NCI-H69 (cell line): ENCODE measurements at places on chromosomes 1 and 21.

DNA sequence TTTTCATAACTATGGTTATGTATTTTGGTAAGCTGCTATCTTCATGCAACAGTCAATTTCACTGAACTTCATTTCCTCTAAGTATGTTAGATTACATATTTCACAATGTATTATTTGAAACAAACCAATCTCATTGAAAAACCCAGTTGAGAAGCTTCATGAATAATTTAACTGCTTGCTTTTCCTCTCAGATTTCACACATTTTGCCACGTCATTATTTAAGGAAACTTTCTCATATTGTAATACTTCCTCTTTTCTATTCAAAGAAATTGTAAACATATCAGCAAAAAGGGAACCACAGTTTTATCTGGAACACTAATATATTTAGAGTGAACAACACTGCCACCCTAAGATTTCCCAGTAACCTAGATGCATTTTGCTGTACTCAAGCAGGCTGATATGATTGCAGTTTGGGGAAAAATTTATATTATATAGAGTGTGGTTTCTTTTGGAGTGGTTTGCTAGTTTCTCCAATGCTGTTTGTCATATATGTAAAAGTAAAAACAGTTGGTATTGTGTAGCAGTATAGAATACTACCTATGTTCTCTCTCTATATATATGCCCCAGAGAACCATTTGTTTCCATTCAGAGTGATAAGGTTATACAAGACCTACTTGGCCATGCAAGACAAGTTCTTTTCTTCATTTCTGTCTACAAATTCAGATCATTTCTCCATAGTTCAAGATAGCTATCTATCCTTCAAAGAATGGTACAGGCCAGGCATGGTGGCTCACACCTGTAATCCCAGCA lies 28.4 kb upstream of the AHCTF1 start:
- DNase-seq, result no peak

DNA sequence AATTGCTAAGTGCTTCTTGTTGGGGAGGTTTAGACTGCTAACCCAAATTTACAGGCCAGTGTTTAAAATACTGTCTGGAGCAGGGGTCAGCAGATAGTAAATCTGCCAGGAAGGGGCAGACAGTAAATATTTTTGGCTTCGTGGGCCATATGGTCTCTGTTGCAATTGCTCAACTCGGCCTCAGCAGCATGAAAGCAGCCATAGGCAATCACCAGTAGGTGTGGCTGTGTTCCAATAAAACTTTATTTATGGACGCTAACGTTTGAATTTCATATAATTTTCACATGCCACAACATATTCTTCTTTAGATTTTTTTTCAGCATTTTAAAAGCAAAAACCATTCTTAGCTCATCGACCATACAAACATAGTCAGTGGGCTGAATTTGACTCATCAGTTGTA lies 172.7 kb downstream of the BRINP2 start:
- DNase-seq, result peak; percentile 28

DNA sequence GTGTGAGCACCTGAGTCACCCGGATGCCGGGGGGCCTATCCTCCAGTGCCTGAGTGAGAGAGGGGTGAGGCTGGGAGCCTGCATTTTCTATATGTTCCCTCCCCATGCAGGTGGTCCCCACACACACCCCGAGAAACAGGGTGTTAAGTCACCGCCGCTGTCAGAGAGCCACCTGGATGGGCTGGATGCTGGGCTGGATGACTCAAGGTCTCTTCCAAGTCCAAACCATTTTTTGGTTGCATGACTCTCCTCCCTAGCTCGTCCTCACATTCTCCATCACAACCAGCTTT lies 2.9 kb upstream of the UMODL1 start:
- no peak for DNase-seq

- DNase-seq, result no peak
These were observed 54.2 kb downstream of the PTPRU start for GRCh38 chr1:29290414-29290985.

DNA sequence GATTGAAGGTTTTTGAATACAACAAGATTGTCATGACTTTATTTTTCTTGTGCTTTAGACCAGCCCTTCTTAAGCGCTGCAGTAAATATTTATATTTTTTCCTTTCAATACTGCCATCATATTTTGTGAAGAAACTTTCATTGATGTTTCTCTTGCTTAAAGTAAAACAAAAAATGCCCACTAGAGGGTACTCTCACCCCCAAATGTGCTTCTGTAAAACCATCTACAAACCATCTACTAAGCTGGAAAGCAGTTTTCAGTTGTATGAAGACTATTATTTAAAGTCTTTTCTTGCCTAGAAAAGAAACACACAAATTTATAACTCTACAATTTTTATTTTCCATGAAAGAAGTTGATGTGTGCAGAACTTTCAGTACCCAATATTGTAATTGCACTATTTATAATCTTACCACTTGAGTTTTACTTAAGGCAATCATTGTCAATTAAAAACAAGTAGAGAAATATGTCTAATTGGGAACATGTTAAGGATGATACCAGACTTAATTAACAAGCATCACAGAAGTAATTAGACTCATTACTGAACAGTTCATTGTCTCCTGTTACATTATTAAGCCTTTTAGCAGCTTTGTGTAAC lies 10.7 kb downstream of the LEPR start:
- DNase-seq, result peak; percentile 36

DNA sequence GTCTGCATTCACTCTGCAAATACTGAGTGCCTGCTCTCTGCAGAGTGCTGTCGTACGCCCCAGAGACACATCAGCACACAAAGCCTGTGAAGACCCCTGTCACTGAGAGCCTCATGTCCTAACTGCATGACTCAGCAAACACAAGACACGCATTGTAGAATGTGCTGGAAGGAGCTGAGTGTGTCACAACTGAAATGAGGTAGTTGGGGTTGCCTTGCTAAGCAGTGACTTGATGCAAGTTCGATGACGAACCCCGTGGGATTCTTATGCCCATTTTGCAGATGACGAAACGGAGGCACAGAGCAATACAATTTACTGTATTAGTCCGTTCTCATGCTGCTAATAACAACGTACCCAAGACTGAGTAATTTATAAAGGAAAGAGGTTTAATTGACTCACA lies 65.1 kb downstream of the RIPK4 start:
- DNase-seq, result no peak

DNA sequence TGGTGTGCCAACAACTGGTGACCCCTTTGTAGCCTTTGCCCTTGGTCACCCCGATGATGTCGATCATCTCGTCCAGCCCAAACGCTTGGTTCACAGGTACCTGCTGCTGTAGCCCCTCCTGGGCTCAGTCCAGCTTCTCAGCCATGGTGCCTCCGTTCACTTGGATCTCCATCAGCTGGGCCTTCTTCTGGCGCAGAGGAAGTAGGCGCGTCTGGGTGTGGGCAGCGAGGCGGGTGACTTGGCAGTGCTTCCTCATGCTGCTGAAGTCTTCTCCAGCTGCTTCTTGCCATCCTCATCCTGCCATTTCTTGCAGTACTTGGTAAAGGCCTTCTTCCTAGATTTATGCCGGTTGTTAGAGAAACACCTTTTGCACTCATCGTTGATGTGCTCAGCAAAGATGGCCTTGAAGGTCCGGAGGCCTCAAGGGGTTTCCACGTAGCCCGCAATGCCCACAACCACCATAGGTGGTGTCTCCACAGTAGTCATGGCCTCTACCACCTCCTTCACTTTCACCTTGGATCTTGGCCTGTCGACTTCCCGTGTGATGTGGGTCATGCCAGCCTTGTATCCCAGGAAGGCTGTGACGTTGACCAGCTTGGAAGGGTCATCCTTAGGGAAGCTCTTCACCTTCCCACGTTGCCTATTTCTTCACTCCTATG lies 13.0 kb downstream of the DOP1B start:
- no peak for DNase-seq

DNA sequence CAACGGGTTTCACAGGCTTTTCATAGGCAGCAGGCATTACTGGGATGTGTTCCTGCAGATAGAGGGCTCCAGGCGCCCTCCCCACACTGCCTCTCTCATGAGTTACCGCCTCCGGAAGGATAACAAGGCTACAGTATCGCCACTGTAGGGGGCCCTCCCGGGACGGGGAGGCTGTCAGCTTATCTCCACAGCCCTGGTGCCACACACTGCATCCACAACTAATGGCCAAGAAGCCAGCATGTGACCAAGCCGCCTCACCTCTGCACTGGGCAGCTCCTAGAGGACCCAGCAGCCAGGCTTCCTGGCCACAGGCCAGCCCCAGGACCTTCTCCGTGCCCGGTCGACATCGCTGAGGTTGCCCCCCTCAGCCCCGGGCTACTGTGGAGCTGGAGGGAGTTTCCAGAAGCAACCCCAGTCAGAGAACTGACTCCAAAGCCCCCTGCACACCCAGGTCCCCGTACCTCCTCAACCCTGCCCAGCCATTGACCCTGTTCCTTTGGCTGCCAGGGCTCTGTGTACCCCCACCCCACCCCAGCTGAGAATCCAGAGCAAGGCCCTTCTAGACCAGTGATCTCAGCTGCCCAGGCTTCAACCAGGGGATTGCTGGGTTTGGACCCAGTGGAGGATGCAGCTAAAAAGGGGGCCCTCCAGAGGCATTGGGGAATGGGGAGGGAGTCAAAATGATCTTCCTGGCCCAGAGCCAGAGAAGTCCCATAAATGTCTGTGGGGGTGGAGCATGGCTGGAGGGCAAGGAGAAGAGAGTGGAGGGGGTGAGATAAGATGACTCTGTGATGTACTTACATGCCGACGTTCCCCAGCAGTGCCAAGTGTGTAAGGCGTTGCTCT lies 45.0 kb downstream of the NEK2 start:
- peak; percentile 88 for DNase-seq

- peak; percentile 26 for DNase-seq
These were observed 11.2 kb upstream of the CAPN2 start for GRCh38 chr1:223700942-223701637.

DNA sequence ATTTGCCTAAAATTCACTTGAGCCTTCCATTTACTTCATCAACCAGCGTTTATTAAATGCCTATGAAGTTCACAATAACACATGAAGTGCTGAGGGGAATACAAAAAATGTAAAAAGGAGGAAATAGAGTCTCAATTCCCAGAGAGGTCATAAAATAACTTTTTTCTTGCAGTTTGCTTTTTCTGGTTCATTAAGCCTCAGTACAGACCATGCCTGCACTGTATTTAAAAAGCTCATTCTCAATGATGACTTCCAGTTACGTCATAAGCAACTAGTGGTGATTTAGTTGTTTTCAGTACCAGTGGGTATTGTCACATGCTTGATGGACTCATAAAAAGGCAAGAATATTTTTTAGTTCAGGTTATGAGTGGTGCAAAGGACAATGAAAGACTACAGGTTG lies 160.1 kb upstream of the UBE2U start:
- DNase-seq, result no peak

DNA sequence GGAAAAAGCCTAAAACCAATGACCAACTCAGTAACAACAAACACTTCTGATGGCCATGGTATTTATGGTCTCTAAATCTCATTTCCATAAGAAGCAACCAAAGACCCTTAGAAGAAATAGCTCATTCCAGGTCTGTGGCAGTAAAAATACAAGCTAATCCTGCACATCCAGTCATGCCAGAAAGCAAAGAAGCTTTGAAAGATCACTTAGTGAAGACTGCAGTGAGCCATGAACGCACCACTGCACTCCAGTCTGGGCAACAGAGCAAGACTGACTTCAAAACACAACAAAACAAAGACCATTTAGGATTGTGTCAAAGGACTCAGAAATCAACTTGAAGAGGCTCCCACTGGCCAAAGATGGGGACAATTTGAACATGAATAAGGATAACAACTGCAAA lies 18.4 kb upstream of the ELK4 start:
- DNase-seq, result no peak

GRCh38 chr1:66140072-66140471 lies 347.4 kb downstream of the PDE4B start:
- DNase-seq, result no peak

- no peak for DNase-seq
These were observed 53.1 kb downstream of the DIPK1A start for GRCh38 chr1:92907949-92908684.

GRCh38 chr1:12582649-12583048 lies 35.4 kb downstream of the DHRS3 start:
- no peak for DNase-seq
